ENCODE measurements at places on chromosomes 2 and 18.

- DNase-seq = peak; percentile 8
Observed at GRCh38 chr18:79903787-79904356, 47.6 kb downstream of the SLC66A2 start.

DNA sequence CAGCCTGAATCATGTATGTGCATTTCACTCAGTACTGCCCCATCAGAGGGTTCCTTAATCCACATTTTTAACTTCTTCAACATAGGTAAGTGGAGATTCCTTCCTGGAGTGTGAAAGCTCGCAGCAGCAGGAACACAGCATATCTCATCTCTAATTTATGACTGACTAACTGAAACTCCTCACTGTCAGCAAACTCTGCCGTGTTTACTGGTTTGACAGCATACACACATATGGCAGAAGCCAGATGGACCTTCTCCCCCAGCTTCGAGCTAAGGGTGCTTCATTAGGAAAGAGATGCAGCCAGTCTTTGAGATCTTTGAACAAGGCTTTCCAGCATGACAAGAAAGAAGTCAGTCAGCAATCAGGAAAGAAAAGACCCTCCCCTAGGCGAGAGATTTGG, 200.3 kb upstream of the ACVR2A start:
- DNase-seq = no peak

GRCh38 chr2:137199751-137200150, 434.4 kb downstream of the THSD7B start:
- DNase-seq = no peak

DNA sequence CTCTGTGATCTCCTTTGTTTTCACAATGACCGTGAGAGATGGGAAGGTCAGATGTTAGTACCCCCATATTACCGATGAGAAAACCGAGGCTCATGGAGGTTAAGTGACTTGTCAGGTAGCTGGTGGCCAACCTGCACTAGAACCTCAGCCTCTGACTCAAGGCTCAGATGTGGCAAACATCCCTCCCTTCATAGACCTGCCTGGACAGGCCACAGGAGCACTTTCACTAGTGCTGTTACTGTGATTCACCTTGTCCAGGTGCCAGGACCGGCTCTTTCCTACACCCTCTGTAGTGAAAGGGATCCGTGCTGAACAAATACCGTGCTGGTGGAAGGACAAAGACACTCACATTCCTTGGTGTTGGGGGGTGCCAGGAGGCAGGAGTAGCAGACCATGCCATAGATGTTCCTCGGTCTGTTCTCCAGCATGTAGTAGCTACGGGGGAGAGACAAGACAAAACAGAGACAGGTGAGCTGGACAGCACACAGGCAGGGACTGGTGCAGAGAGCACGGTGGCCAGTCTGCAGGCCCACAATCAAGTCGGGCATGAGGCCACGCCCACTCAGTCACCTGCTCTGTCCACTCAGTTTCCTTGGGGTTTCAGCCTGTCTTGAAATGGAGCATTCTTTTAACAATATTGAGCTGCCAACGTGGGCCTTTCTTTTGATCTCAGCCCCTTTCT, 65.9 kb downstream of the EDAR start:
- DNase-seq = no peak

- DNase-seq = no peak
Observed at GRCh38 chr2:32865399-32866068, 81.2 kb upstream of the LTBP1 start.

GRCh38 chr2:52897511-52898044, 870.0 kb upstream of the CHAC2 start:
- no peak for DNase-seq

- no peak for DNase-seq
Observed at GRCh38 chr2:240338274-240338673, 97.2 kb upstream of the GPC1 start.

- no peak for DNase-seq
Observed at GRCh38 chr2:252001-252602, 11.7 kb downstream of the SH3YL1 start.

DNA sequence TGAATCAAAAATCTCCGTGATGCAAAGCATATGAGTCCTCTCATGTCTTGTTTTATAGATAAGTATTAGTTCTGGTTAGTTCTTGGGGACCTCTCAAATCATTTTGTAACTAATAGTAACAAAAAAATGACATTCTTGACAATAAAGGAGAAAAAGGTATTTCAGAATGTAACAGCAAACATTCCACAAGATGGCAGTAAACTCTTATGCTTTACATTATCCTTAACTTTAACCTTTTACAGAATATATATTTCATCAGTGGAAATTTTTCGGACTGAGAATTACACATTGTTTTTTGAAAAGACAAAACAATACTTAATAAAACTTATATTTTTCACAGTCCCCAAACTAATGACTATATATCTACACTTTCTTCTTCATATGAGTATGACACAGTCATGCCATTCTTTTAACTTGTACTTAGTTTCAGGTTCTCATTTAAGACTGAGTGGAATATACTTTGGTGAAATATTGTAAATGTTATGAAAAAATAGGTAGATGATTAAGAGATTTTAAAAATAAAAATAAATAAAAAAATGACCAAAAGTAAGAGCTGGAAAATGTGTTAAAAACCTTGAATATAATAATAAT, 142.9 kb upstream of the NXPH2 start:
- DNase-seq = no peak

- peak; percentile 56 for DNase-seq
Observed at GRCh38 chr2:38602136-38602731, 494 bp downstream of the HNRNPLL start.

DNA sequence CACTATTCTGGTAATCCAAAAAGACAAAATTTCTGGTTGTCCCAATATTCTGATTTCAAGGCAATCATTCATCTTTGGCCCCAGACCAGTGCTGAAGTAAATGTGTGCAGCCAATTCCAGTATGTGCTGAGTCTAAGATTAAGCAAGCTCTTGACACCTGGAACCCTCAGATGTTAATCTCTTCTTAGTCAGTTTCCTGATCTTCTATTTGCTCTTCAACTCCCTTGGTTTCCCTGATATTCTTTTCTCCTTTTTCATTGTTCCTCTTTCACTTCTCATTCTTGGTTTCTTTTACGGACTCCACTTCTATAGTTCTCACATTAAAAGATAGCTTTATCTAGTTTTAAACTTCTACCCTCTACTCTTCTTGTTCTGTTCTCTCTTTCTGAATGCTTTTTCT, 445.7 kb upstream of the FANCL start:
- DNase-seq = no peak

DNA sequence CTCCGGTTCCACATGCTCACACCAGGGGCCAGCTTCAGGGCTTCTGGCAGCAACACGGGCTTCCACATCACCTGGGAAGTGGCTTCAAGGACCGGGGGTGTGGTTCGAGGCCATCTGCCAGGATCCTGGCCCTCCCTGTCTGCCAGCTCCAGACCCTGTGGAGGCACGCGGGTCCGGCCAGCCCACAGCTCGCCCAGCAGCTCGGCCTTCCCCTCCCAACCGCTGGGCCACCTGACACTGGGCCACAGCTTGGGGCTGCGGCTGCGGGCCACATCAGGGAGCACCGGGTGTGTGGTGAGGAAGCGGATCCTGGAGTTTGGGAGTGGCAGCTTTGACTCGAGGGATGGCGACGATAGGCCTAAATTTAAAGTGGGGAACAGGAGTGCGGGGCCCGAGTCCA, 7.0 kb downstream of the C2orf81 start:
- no peak for DNase-seq

- DNase-seq = no peak
Observed at GRCh38 chr2:210003359-210003758, 921 bp downstream of the RPE start.

DNA sequence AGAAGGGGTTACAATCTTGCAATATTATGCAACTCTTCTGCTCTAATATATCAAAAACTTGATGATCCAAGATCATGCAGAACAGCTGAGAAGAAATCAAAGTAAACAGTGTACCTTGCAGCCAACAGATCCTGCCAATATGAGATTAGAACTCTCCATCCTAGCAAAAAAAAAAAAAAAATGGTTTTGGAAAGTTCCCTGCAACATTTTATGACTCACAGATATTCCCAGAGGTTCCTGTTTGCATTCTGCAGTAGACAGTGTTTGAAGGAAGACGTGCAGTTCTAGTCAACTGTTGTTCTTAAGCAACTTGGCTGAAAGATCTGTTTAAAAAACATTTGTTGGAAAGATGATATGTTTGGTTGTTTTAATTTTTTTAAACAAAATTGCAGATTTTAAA, 103.6 kb upstream of the WDR75 start:
- no peak for DNase-seq

All from testis (tissue), 5 donors.